ENCODE measurements at places on chromosomes 13 and 19.

- DNase-seq, result no peak
Observed at GRCh38 chr13:110565296-110565695, 3.8 kb upstream of the RAB20 start.

DNA sequence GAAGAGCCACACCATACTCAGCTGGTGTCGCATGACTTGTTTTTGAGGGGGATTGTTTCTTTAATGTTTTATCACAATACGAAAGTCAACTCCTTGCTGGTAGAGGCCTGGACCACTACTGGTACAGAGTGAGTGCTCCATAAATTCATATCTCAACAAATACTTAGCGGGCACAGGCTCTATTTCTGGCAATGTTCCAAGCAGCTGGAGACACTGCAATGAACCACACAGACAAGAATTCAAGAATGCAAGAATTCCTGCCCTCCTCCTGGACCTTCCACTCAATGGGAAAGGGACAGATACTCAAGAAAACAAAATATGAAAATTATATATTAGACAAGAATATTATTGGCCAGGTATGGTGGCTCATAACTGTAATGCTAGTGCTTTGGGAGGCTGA is 5.1 kb upstream of the FXYD5 start:
- DNase-seq, result no peak

GRCh38 chr19:55809381-55810058 is 22.3 kb downstream of the NLRP11 start:
- DNase-seq, result peak; percentile 63

- no peak for DNase-seq
Observed at GRCh38 chr19:34084396-34085145, 87.7 kb upstream of the LSM14A start.

DNA sequence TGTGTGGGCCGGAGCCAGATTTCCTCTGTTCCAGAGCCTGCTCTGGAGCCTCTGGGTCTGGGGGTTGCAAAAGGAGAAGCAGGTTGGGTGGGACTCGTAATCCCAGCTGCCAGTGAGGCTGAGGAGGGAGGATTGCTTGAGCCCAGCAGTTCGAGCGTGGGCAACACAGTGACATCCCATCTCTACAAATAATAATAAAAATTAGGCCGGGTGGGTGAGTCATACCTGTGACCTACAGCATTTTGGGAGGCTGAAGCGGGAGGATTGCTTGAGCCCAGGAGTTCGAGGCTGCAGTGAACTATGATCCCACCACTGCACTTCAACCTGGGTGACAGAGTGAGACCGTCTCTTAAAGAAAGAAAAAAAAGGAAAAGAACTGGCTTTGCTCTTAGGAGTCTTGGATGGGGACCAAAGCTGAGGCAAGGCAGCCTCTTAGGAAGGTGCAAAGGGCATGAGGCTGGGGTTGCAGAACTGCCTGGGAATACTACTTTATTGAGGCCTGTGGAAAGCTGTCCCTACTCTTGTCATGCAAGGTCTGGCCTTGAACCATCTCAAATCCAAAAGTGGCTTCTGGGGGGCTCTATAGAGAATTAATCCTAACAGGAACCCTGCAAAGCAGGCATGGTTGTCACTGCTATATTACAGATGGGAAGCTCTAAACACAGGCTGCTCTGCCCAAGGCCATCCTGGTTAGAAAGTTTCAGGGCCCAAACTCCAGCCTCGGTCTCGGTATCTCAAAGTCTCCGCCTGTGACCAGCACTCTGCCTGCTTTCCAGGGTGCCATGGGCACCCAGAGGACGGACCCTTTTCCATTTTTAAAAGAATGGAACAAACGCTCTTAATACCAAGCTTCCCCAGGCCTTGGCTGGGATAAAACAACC is 880 bp upstream of the C19orf12 start:
- DNase-seq, result no peak

DNA sequence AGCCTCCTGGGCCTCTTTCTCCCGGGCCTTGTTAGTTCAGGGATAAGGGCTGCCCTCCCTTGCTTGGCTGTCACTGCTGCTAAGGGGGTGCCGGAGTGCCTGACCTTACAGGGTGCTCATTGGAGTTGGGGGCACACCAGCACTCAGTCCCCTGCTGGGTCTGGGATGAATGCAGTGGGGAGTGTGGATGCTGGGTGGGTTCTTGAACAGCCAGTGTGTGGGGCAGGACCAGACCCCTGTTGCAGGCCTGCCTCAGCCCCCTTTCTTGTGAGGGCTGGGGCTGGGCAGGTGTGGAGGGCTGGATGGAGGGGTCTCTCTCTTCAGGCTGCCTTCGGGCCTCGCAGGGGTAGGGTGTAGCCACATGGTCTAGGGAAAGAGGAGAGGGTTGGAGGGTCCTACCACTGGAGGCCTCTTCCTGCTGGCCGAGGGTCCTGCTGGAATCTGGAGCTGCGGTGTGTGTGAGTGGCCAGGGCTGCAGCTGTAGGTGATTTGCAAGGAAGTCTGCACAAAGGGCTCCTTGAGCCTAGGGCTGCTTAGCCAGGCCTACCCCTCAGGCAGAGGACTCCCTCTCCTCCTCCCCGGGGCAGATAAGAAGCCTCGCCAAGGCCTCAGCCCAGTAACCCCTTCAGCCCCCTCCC is 3.2 kb downstream of the CEBPA start:
- DNase-seq, result no peak

- DNase-seq, result no peak
Observed at GRCh38 chr13:74596691-74597090, 462.5 kb upstream of the KLF12 start.

DNA sequence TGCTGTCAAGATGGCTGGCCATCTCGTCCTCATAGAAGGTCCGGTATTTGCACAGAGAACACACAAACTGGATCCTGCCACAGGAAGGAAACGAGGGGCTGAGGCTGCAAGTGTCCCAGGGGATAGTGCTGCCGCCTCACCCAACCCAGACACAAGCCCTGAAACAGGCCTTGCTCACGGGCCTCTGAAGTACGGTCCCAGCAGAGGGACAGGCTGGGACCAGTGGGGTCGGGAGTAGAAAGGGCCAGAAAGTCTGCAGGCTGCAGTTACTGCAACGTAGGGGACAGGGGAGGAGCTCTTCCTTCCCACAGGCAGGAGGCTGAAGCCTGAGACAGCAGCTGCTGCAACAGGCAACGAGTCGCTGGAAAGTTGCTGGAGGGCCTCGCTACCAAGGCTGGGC is 18.2 kb upstream of the AKAP8 start:
- no peak for DNase-seq

- no peak for DNase-seq
Observed at GRCh38 chr13:40547591-40548315, 118.7 kb downstream of the FOXO1 start.

DNA sequence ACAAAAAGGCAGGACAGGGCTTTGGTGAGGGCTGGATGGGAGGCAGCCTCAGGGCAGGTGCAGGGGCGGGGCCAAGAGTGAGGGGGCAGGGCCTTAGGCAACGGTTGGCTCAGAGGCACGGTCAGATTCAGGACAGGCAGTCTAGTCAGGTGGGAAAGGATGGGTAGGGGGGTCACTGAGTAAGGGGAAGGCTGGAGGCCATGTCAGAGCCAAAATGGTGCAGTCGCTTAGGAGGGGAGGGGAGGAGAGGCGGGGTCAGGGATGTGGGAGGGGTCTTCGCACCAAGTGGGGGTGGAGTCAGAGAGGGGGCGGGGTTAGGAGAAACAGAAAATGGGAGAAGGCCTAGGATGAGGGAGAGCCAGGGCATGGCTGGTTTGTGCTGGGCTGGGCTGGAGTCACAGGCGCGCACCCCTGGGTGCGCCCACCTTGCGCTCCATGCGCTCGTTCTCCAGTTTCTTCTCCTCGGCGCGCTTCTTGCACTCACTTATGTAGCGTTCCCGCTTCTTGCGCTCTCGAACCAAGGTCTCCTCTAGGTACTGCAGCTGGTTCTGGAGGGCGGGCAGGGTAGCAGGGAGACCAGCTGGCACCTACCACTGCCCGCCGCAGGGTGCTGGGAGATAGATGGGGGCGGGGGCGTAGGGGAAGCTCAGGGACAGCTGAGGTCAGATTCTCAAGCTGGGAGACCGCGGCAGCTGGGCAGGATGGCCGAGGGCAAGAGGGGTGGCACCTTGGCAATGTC is 6.8 kb upstream of the RGL3 start:
- DNase-seq, result no peak

DNA sequence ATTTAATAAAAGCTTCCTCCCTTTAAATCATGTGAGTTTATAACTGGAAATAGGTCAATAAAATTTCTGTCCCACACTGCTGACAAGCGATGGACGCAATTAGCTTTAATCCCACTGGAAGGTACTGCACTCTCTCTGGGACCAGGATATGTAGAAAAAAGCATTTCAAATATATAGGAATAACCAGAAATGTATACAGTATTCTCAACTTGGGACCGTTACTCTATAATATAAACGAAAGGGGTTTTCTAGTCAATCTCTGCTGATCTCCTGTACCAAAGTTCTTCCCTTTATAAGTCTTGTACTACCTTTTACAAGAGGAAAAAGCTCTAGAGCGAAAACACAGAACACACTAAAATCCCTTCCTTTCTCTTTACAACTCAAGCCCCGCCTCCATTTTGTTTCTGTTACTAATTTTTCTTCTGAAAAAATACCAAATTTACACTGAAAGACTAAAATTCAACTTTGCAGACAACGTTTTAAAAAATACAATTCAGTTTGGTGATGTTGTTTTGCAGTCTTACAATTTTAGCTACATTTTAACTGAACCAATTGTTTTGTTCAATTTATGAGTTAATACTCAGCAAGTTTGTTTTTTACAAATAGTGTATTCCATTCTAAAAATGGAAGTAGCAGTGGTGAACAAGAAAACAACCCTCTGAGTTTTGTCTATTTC is 1.7 kb upstream of the USPL1 start:
- DNase-seq, result no peak

GRCh38 chr19:32599736-32600157 is 18.8 kb downstream of the PDCD5 start:
- DNase-seq, result no peak

GRCh38 chr19:13051557-13052165 is 51.0 kb downstream of the LYL1 start:
- peak; percentile 90 for DNase-seq

DNA sequence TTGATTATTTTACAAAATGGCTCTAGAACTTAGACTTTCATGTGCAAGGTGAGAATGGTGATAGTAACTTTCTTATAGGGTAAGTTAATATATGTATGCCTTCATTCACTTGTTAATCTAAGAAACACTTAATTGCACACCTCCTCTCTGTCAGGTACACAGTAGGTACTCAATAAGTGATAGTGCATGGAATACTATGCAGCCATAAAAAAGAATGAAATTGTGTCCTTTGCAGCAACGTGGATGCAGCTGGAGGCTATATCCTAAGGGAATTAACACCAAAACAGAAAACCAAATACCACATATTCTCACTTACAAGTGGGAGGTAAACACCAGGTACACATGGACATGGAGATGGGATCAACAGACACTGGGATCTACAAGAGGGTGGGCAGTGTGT is 17.6 kb upstream of the VSTM2B start:
- DNase-seq, result no peak

GRCh38 chr13:94454906-94455305 is 24.6 kb downstream of the DCT start:
- no peak for DNase-seq

- no peak for DNase-seq
Observed at GRCh38 chr19:1446713-1447481, 3.0 kb upstream of the APC2 start.

- DNase-seq, result no peak
Observed at GRCh38 chr13:52344108-52344507, 61.9 kb downstream of the THSD1 start.

DNA sequence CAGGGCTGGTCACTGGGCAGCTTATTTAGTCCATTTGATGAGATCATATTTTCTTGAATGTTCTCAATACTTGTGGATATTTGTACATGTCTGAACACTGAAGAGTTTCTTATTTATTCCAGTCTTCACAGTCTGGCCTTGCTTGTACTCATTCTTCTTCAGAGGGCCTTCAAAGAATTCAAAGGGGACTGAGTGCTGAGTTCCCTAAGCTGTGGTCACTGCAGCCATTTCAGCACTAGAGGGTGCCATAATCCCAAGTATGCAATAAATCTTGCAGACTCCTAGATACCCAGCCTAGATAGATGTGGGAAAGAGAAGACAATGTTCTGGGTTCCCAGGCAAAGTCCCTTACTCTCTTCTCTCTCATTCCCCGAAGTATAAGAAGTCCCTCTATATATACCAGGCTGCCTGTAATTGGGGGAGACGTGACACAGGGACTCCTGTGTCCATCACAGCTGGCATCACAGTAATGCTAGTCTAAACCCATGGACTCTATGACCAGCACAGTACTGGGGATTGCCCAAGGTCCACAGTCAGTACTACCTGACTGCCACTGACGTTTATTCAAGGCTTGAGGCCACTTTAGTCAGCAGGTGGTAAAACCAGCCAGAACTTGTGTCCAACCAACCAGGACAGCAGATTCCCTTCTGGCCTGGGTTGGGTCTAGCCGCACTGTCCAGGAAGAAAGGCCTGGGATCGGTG is 8.9 kb upstream of the VN1R1 start:
- DNase-seq, result no peak

- DNase-seq, result no peak
Observed at GRCh38 chr13:100714478-100714877, 39.9 kb upstream of the TMTC4 start.

- DNase-seq, result no peak
Observed at GRCh38 chr19:42042455-42043170, 27.4 kb downstream of the GRIK5 start.

- no peak for DNase-seq
Observed at GRCh38 chr13:21529146-21529893, 70.2 kb upstream of the ZDHHC20 start.

GRCh38 chr13:100646030-100646673 is 28.4 kb downstream of the TMTC4 start:
- DNase-seq, result no peak

DNA sequence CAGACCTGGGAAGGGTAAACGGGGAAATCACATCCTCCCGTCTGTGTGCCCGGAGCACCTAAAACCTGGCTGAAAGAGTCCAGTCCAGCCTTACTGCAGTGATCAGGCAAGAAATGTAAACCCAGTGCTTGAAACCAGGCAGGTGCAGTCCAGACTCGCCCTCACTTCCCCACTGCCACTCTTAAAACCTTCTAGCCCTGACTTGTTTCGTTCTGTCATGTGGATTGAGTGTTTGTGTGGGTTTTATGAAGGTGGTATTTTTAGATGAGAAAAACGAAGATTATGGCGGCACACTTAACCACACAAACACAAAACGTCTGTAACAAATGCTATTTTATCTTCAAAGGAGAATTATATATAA is 839 bp upstream of the CKAP2 start:
- DNase-seq, result no peak

DNA sequence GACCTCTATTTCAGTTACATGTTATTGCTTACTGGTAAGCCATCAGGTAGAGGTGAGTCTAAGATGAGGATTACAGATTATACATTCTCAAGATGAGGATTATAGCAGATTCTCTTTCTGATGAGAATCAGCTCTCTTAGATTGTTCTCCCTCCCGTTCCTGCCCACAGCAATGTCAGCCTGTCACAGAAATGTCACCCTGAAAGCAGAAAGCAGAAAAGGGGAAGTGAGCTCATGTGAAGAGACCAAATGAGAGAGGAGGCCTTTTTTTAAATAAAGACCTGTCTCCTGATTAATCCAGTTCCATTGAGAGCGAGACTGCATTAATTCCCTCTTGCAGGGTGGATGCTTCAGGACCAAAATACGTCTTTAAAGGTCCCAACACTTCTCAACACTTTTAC is 445.6 kb downstream of the KCTD12 start:
- DNase-seq, result no peak
